ENCODE measurements at places on chromosomes 4 and X. TPM values are rescaled to one million over a fixed set of nuclear protein-coding genes. Genes with fewer than 3 reads are reported as not detected.

Gene CD38
- total RNA-seq: 3.2 TPM

DNA sequence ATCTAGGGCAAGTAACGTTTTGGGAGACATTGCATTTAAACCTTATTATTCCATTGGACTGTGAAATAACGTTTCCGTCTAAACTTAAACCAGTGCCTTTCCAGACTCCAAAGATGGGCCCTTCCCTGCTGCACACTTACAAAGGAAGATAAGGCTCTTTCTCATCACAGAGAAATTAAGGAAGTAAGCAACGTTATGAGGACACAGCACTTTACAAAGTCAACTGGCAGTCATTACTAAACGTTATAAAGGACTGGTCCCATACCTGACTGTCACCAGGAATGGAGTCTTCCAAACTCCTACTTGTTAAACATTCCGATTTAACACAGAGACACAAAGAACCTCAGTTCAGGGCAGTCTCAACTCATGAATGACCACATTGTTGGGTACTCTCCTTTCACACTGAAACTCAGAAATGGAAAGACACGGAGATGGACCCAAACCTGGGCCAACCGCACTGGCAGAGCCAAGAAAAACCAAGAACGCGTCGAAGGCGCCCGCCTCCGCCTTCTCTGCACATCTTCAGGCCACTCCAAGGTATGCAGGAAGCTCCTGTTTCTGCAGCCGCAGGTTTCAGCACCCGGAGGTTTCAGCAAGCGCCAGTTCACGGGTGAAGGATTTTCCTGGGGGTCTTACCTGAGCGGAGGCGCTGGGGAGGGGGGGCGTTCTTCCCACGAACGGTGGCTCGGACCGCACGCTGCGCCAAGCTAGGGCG lies 670 bp downstream of the PAPSS1 start:
- DNase-seq: no peak

Gene CT45A10
- total RNA-seq: not detected

Gene SSX2B
- total RNA-seq: not detected

DNA sequence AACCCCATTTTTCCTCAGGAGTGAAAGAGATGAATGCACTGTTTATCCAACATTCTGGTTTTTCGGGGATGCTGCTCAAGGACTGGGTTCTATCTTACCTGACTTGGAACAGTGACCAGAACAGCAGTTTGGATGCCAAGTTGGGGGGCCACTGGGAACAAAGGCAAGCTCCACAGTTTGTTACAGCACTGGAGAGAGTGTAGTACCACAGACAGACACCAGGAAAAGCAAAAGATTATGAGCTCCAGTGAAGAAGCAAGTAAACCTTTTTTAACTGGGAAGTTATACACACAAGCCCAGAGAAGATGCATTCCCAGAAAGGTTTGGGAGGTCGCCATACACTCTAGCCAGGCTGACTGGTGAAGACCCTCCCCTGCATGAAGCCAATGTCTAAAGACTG lies 13.6 kb downstream of the C4orf36 start:
- no peak for DNase-seq

Data from thoracic aorta (tissue), 2 donors.